ENCODE measurements at places on chromosomes 4 and X. TPM values are rescaled to one million over a fixed set of nuclear protein-coding genes. Genes with fewer than 3 reads are reported as not detected.

GRCh38 chr4:147772459-147772969 is 40.6 kb downstream of the ARHGAP10 start:
- DNase-seq = no peak

The UGT2B11 gene
- not detected for total RNA-seq

DNA sequence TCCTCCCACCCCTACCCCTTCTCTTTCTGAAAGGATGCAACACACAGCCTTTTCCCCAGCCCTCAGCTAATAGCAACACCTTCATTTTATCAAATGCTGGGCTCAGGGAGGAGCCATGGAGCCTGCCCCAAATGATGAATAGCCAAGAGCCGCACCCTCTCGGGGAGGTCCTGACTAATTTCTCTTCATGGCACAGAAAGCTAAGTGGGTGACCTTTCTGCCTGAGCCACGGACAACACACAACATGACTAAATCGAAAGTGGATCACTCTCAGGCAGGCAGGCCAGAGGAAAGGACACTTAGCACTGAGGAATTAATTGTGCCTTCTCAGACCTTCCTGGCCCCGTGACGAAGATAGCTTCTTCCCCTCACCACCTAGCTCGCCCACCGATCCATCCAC is 165.1 kb upstream of the RAI2 start:
- DNase-seq = peak; percentile 23

The RNF128 gene
- total RNA-seq = 0.13 TPM

GRCh38 chrX:68694435-68695205 is 47.2 kb downstream of the STARD8 start:
- DNase-seq = no peak

The TLR1 gene
- 3.4 TPM for total RNA-seq

GRCh38 chrX:19555683-19556082 is 40.4 kb upstream of the MAP3K15 start:
- no peak for DNase-seq

GRCh38 chrX:102959471-102959870 is 22.4 kb downstream of the RAB40AL start:
- DNase-seq = no peak

Data from Right ventricle myocardium superior (tissue), 1 donor.